ENCODE measurements at places on chromosomes 6 and 20.
A peak's percentile ranks its signal among the peaks of the same experiment; 100 is the strongest.

- no peak for DNase-seq
Observed at GRCh38 chr6:2712102-2712501, 38.6 kb downstream of the MYLK4 start.

GRCh38 chr6:11460001-11460668 lies 77.4 kb upstream of the TMEM170B start:
- DNase-seq, result peak; percentile 61

GRCh38 chr20:60576236-60576635 lies 618.0 kb downstream of the CDH26 start:
- no peak for DNase-seq

- DNase-seq, result no peak
Observed at GRCh38 chr6:28354688-28355554, 5.2 kb downstream of the ZKSCAN3 start.

GRCh38 chr6:41630069-41630468 lies 8.2 kb upstream of the MDFI start:
- DNase-seq, result no peak

GRCh38 chr6:53302678-53303360 lies 45.9 kb downstream of the ELOVL5 start:
- no peak for DNase-seq

- no peak for DNase-seq
Observed at GRCh38 chr20:54510541-54511129, 35.2 kb downstream of the DOK5 start.

DNA sequence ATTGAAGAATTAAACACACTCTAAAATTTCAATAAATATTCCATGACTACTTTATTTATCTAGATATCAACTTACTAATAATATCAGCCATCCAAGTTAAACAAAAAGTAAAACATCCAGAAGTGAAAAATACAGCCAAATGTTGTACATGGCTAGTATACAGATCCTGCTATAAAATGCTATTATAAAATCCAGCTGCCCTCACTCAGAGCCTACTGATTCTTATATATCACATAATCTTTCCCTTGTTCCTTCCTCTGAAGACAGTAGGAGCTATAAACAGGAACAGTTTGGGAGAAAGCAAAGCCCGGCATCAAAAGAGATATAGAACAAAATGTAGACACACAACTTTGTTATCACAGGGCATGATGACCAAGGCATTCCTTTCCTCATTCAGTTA lies 212.9 kb downstream of the PLCB4 start:
- DNase-seq, result no peak

- DNase-seq, result no peak
Observed at GRCh38 chr6:113586413-113587077, 270.6 kb upstream of the MARCKS start.

GRCh38 chr20:24146231-24146634 lies 157.7 kb upstream of the GGTLC1 start:
- DNase-seq, result no peak

DNA sequence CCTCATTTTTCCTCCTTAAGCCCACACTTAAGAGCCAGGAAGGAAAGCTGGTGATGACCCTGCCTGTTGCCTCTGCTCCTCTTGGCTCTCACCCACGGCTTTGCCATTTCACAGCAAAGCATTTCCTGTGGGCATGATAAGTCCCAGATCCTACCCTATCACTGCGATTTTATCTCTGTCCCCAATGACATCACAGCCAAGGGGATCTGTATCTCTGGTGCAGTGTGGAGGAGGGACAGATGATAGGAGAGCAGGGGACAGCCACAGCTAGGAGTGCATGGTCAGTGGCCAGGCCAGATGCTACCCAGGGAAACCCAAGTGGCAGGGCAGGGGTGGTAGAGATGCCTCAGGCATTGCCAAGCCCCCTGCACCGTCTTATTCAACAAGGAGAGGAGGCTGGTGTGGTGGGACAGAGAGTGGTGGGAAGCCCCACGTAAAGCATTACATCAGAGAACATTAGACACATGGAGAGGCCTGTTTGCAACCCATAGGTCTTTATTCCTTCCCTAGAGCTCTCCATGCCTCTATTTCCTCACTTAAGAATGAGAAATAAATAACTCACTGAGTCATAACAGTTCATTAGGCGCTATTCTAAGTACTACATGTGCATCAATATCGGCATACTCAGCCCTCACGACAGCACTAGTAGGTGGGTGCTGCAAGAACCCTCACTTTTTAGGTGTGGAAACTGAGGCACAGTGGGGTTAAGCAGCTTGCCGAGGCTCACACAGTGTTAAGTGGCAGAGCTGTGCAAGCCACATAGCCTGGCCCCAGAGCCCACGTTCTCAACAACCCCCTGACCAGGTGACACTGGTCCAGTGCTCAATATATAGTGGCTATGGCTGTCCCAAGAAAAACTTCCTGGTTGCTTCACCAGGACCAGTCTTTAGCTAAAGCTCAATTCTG lies 4.6 kb downstream of the TFEB start:
- DNase-seq, result no peak

- no peak for DNase-seq
Observed at GRCh38 chr20:39576771-39577170, 614.6 kb downstream of the DHX35 start.

DNA sequence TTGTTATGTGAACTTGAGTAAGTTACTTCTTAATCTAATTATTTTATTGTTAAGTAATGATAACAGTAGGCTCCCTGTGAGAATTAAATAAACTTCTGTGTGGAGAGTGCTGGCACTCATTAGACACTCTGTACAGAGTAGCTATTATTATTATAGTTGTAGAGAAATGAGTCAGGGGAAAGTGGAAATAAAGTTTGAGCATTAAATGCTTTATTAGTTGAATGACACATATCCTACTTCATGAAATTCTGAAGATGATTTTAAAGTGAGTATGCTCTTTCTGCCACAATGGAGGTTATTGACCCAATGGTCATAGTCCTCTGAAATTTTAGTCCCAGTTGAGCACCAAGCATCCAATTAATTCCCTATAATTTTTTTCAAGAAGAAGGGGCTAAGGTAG lies 5.9 kb downstream of the ECI2 start:
- DNase-seq, result no peak
